Uterus (tissue), 4 donors: ENCODE measurements at places on chromosomes 5 and 9.

DNA sequence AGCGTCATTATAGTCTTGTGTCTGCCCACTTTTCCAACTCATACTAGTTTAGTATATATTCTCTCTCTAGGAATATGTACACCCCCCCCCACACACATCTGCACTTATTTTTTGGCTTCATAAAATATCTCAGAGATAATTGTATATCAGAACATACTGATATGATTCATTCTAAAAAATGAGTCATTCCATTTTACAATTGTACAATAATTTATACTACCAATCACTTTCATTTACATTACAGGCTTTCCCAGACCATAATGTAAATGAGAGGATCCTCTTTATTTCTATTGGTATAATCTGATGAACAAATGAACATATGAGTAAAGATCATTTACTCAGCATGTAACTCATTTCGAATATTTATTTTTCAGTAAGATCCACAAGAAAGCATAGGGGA, 1842.9 kb upstream of the C9orf72 start:
- DNase-seq, result no peak

GRCh38 chr9:28120626-28121025, 547.3 kb upstream of the C9orf72 start:
- no peak for DNase-seq

GRCh38 chr9:109504689-109505088, 6.6 kb upstream of the PTPN3 start:
- no peak for DNase-seq

- DNase-seq, result no peak
These were observed 51.4 kb upstream of the CAST start for GRCh38 chr5:96610747-96611146.

- no peak for DNase-seq
These were observed 132.1 kb downstream of the PHF2 start for GRCh38 chr9:93708289-93708986.

DNA sequence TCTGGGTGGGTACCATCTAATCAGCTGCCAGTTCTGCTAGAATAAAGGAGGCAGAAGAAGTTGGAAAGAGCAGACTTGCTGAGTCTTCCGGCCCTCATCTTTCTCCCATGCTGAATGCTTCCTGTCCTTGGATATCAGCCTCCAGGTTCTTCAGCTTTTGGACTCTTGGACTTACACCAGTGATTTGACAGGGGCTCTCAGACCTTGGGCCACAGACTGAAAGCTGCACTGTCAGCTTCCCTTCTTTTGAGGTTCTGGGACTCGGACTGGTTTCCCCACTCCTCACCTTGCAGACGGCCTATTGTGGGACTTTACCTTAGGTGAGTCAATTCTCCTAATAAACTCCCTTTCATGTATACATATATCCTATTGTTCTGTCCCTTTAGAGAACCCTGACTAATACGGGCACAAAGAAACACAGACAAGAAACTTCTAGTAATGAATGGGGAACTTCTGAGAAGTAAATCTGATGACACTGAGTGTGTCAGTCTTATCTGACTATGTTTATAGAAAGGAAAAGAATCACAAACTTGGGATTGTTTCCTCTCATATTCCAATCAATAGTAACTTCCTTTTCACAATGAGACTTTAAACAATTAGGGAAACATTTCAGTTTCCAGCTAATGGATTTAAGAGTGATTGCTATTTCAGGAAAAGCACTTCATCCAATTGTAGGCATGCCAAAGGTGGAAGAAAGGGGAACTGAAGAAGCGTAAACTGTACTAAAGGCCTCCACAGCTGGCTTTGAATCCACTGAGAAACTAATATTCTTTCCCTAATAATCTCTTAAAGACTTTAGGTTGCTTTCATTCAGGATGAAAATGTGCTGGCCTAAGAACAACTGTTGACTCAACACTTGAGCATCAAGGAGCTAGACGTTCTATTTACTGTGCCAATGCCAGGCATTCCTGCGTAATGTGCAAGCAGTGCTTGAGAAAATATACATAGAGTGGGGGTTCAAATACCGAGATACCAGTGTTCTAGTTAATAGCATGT, 127.9 kb upstream of the PTGER4 start:
- DNase-seq, result no peak

DNA sequence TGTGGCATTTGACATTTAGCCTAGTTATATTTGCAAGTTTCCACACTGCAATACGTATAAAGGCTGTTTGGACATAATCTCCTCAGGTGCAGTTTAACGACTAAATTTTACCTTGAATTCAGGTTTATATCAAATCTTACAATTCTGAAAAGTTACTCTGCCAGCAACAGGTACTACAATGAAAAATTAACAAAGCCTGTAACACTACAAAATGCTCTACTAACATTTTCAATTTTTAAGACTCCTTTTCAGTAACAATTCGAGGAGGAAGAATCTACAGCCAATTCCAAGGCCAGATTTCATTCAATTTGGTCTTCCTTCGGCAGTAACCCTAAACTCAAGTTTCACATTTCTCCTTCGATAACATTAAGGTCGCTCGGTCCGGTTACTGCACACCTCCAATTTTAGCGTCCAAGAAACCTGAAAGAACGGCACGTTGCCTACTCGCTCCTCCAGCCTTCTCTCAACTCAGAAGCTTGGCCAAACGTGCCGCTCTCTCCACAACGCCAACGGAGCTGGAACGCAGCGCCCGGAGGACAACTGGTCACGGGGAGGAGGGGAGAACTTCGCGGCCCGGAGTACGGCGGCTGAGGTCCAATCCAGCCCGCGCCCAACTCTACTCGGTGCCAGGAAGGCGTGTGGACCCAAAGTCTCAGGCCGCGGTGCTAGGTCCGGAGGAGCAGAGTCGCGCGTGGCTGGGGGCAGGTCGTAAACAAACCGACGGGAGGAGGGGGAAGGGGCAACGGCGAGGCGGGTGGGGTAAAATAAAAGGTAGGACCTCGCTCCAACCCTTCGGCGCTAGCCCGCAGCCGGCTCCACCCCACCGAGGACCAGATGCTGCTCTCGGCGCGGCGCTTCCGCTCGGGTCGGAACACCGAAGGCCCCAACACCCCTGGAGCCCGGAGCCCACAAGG, 681 bp downstream of the FNIP1 start:
- DNase-seq, result peak; percentile 73

DNA sequence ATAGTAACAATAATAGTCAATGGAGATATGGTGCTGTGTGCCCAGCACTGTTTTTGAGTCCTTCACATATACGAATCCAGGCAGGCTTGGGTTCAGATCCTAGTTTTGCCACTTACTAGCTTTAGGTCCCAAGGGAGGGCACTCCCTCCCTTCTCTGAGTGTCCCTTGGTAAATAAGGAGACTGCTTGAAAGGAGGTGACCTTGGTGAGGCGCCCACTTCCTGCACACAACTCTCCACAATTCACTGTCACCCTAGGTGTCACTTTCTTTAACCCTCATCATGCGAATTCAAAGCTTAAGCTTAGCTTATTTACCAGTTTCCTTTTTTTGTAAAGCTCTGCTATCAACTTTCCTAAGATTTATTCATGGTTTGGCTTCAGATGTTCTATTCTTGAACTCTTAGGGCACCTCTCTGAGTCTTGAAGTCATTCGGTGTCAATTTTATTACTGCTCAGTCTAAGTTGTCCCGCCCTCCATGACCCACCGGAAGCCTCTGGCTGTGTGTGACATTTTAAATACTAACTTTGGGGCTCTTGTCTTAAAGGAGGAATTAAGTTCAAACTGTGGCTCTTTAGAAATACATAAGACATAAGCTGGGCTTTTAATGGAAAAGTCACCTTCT, 170.7 kb upstream of the ZNF618 start:
- no peak for DNase-seq

DNA sequence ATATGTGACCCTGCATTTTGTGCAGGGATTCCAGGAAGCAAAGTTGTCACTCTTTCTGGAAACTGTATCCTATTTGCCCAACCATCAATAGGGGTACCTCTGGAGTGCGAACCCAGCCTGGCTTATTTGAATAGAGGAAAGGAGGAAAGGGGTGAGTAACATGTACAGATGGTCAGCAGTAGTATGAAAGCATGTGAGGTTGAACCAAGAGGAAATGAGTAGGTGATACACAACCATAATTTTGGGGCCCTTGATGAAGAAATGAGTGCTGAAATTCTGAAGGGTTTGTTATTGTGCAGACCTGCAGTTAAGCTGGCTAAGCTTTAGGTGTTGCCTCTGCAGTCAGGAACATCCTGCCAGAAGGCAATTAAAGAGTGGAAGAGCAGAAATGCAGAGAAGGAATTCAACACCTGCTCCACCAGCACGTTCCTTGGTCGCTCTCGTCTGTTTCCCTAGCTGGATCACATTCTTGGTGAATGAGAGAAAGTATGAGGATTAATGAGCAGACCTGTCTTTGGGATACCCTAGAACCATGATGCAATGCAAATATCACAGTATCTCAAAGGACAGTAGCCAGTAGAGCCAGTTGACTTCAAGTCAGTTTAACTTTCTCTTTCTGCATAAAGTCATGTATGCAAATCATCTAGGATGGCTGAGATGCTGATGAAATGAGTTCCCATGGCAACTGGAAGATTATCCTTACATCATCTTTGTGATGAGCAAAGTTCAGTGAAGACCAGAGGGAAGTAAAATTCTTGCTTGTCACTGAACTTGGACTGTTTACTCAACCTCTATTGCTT, 13.2 kb upstream of the IL12B start:
- no peak for DNase-seq

- no peak for DNase-seq
These were observed 117.9 kb downstream of the MELK start for GRCh38 chr9:36690412-36691168.

- no peak for DNase-seq
These were observed 508.7 kb upstream of the GRAMD2B start for GRCh38 chr5:125914471-125914870.

GRCh38 chr5:90802474-90803317, 244.1 kb downstream of the ADGRV1 start:
- DNase-seq, result no peak

GRCh38 chr5:11482011-11482410, 422.2 kb downstream of the CTNND2 start:
- no peak for DNase-seq

- no peak for DNase-seq
These were observed 89.3 kb upstream of the DMRT1 start for GRCh38 chr9:752201-752600.

DNA sequence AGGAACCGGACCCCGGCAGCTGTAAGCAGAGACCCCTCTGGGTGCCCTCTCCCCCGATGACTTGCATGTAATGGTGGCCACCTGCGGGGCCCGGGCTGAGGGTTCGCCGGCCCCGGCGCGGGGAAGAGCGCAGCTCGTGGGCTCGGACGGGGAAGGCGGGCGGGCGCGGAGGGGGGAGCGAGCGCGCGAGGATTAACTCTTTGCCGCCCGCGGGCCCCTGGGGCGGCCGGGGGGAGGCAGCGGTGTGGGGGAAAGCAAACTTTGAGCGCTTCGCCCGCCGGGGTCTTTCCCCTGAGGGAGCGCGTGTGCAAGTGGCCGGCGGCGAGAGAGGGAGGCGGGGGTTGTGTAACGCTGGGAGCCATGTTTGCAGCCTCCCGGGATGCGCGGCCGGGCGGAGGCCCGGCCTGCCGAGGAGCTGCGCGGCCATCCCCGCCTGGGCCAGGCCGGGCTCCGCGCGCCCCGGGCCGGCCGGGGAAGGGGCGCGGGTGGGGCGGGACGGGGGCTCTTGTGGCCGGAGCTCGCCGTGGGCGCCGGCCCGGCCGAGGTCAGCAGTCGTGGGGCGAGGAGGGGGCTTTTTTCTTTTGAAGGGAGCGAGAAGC, 547 bp downstream of the ANP32B start:
- DNase-seq, result no peak

DNA sequence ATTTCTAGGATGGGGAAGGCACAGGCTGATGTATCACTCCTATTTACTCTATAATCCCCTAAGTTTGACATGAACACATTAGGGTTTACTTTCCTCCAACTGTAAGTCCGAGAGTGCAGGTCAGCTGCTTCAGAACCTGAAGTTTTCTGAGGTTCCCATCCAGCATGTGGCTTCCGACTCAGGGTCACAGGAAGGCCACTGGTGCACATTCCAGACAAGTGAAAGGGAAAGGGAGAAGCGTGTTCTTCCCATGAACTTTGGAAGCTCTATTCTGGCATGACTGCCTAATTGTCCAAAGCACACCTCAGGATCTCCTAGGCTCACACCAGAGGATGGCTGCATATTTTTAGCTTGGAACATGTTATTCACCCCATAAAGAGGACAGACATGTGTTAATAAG, 602.6 kb downstream of the SEMA5A start:
- DNase-seq, result no peak

DNA sequence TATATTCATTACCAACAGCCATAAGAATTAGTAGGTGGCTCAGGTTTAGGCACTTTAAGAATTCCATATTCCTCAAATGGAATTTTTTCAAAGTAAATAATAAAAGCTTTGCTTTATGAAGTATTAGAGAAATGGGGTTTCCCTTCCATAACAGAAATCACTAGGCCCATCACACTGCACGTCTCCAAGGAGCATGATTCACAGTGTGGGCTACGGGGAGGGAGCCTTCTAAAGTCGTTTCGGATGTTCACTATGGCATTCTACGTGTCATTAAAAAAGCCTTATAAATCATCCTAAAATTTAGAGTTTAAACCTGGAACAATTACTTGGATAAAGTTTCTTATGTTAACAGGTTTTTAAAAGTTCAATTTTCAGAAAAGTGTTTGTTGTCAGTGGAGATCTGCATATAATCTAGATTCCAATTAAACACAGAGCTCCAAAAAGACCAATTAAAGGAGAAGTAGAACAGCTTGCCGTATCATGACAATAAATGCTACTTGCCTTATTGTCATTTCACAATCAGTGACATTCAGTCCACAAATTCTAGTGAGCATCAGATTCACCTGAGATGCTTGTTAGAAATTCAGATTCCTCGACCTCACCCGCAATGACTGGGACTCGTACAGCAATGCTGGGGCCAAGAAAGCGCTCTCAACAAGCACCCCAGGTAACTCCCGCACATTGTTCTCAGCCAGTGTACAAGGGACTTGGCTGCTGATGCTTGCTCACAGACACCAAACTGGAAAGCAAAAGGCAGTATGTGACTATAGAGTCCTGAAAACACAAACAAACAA, 115.7 kb downstream of the NFIB start:
- no peak for DNase-seq

DNA sequence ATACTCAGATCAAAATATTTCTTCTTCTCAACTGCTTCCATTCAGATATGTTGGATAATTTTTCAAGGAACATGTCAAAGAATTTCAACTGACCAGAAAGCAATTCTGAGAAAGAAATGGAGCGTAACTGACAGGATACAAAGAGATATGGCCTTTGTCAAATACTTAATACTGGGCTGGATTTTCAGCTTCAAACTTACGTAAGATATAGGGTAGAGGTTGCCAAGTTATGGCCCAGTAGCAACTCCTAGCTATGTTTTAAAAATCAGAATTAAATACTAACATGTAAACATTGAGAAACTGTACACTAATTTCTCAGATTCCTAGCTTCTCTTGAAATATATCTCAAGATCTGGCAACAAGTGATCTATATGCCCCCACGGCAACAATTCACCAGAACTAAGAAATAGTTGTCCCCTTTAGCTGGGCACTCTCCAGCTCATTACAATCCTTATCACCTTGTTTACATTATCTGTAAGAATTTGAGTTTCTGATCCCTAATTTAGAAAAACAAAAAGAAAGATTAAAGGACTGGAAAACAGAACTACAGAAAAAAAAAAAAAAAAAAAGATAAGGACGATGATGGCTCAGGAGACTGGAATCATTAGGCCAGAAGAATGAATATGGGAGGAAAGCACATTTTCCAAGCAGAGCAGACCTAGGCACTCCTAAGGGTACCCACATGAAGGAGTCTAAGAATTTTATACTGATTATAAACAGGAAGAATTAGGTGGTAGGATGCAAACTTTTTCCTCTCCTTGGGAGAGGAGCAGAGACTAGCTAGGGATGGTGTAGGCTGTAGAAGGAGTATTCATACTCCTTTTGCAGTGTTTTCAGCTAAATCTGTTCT, 23.0 kb downstream of the INIP start:
- DNase-seq, result no peak

GRCh38 chr9:18569941-18570630, 96.1 kb downstream of the ADAMTSL1 start:
- DNase-seq, result no peak
